Suppressor macrophage treated with lipopolysaccharide for 1 hour (primary cell): ENCODE measurements at places on chromosomes 6 and 20.

DNA sequence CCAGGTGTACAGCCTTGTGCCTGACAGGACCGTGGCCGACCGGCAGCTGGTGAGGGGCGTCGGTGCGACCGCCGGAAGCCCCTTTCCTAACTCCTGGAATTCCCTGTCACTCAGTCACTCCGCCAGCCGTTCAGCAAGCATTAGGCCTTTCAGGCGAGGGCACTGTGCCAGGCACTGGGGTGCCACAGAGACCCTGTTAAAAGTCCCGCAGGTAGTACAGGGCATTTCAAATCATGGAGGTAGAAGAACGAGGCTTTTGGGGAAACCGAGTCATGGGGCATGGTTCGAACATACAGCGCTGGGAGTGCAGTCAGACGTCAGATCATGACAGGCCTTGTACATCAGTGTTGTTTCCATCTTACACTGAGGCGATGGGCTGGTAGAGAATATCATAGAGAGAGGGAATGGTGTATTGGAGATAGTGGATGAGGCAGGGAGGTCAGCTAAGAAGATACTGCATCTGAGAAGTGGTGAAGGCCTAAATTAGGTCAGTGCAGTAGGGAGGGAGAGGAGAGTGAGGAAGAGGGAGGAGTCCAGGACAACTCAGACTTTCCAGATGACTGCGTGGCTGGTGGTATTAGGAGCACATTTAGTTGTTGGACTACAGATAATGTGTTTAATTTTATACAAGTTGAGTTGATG lies 892 bp upstream of the DXO start:
- DNase-seq = peak; percentile 68

DNA sequence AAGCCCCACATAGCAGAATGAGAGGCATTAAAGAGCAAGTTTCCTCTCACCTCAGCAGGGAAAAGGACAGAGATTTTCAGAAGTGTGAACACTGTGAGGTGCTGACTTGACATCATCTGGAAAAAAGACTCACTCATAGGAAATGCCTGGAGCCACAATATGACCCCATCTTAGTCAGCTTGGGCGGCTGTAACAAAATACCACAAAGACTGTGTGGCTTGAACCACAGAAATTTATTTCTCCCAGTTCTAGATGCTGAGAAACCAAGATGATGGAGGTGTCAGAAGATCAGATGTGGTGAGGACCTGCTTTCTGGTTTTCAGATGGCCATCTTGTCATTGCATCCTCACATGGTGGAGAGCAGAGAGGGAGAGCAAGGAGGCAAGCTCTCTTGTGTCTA lies 253.1 kb downstream of the ADGB start:
- DNase-seq = no peak

- peak; percentile 26 for DNase-seq
Observed at GRCh38 chr6:35202066-35202546, 11.7 kb upstream of the SCUBE3 start.

DNA sequence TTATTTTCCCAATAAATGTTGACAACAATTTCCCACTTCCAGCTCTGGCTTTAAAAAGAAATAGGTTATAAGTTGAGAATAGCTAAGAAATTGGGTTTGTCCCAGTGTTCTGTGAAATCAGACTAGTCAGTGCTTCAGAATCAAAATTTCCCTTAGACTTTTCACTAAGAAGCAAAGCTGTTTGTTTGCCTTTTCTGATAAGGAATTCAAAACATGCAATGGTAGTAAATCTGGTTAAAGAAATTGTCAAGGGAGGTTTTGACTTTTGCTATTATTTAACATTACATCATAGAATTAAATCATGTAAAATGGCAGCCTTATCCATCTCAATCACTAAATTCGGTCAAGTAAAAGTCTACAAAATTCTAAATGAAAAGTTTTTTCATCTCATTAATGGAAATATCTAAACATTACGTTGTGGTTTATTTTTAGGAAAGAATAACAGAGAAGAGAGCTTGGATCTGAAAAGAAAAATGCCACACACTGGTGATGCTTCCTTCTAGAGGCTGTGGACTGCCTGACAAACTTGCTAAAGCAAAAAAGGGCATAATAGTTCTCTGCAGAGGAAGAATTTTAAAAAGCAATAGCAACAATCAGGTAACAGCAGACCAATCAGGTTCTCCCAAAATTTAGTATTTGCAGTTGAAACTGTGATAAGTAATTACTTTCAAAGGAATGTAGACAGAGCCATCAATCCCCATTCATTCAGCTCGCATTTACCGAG lies 36.4 kb downstream of the PLAGL1 start:
- DNase-seq = no peak

DNA sequence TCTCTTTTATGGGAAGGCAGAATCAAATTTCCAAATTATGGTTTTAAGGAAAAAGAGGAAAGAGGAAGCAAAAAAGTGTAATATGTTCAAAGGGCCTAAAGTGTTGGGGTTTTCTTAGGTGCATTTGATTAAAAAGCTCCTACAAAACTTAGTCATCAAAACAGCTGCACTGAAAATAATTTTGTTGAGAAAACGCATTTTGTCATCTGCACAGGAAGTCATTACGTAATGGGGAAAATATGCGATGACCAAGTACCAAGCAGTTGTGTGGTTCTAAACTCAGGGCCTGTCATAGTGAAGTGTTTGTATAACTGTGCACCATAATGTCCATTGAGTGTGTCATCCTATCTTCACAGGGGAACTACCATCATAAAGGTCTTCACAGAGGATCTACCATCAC lies 15.6 kb downstream of the HAO1 start:
- DNase-seq = peak; percentile 97

- DNase-seq = peak; percentile 57
Observed at GRCh38 chr6:138716013-138716412, 57.6 kb upstream of the CCDC28A start.

GRCh38 chr20:43731469-43731868 lies 4.7 kb upstream of the GTSF1L start:
- DNase-seq = no peak

GRCh38 chr20:10855778-10856177 lies 182.0 kb upstream of the JAG1 start:
- DNase-seq = no peak

GRCh38 chr20:57450419-57450818 lies 59.2 kb downstream of the RBM38 start:
- peak; percentile 86 for DNase-seq

GRCh38 chr6:3247255-3248146 lies 11.2 kb upstream of the PSMG4 start:
- DNase-seq = no peak

DNA sequence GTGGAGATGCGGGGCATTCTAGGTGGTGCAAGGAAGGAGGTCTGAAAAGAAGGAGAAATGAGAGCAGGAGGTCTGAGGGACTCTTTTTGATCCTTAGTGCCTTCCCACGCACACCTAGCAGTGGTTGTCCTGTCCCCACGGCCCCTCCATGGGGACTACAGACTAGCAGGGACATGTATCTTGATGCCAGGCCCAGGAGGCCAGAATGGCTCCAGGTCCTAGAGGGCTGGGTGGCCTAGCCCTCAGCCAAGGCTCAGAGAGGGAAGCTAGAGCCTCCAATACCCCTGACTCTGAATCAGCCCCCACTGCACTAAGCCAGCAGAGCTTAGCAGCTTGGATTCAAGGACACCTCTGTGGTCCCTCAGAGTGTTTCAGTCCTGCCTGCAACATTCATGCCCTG lies 16.7 kb upstream of the BLCAP start:
- DNase-seq = no peak

DNA sequence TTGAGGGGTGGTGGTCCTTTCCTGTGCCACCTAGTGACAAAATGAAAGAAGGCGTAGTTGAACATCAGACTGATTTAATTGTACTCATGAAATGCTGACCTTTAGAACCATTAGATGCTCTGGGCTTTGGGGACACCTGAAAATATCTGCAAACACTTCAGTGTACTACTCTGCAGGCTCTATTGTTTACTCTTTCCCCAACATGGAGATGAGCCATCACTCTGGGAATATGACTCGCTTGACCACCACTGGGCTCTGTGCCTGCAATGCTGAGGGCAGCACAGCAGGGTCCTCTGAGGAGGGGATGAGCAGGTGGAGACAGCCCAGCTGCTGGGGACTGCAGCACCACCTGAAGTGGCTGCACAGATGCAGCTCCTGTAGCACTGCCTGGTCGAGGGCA lies 74.8 kb upstream of the SLC24A3 start:
- DNase-seq = no peak

- peak; percentile 93 for DNase-seq
Observed at GRCh38 chr20:35305682-35306556, 13.7 kb upstream of the FAM83C start.

- no peak for DNase-seq
Observed at GRCh38 chr6:95232446-95232845, 344.9 kb upstream of the MANEA start.

- DNase-seq = no peak
Observed at GRCh38 chr6:26000366-26001144, 38.0 kb downstream of the TRIM38 start.

GRCh38 chr20:47493175-47493962 lies 8.3 kb upstream of the NCOA3 start:
- DNase-seq = peak; percentile 73

GRCh38 chr20:33408313-33408712 lies 7.0 kb upstream of the CDK5RAP1 start:
- DNase-seq = no peak

GRCh38 chr6:43833223-43833995 lies 63.4 kb downstream of the VEGFA start:
- peak; percentile 46 for DNase-seq

DNA sequence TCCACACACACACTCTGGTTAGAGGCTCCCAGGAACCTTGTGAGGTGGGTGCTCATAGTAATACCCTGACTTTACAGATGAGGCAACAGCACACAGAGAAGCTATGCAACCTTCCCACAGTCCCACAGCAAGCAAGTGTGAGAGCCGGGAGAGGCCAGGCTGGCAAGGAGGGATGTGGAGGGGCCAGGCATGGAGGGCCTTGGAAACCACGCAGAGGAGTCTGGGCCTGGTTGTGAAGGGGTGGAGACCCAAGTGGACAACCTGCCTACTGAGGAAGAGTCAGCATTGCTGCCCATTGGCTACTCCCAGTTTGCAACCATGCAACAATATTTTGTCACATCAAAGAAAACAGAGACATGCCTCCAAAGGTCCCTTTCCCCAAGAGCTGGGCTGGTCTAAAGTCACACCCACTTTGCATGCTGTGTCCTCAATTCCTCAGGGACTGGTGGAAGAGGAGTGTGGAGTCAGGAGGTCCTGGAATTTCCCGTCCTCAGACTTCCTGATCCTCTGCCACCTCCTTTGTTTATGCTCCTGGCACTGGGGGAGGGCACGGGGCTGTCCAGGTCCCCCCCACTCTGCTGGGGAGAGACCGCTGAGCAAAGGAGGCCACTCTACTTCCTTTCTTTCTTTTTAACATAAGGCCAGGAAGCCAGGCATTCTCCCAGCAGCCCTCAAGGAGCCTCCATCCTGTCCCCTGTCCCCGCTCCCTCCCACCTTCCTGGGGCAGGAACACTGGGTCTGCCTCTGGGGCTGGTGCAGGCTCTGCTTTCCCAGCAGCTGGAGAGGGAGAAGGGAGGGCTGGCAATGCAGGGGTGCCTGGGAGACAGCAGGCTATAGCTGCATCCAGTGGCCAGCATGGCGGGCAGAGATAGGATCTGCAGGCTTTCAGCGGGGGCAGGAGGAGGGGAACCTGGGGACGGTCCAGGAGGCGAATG lies 68.3 kb downstream of the NOL4L start:
- DNase-seq = peak; percentile 72

DNA sequence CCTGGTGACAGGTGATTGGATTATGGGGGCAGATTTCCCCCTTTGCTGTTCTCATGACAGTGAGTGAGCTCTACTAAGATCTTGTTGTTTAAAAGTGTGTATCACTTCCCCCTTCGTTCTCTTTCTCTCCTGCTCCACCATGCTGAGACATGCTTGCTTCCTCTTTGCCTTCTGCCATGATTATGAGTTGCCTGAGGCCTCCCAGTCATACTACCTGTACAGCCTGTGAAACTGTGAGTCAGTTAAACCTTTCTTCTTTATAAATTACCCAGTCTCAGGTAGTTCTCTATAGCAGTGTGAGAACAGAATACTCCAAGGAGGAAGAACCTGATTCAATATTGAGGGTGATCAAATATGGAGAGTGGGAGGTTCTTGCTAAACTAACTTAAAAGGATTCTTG lies 724.9 kb downstream of the DOK5 start:
- DNase-seq = no peak

- no peak for DNase-seq
Observed at GRCh38 chr6:9404351-9405146, 969.2 kb upstream of the SLC35B3 start.

GRCh38 chr6:133644548-133644891 lies 244.4 kb upstream of the TCF21 start:
- DNase-seq = no peak

- DNase-seq = no peak
Observed at GRCh38 chr6:53115741-53116140, 32.9 kb downstream of the GCM1 start.

- DNase-seq = no peak
Observed at GRCh38 chr20:9570612-9571011, 56.2 kb downstream of the LAMP5 start.

DNA sequence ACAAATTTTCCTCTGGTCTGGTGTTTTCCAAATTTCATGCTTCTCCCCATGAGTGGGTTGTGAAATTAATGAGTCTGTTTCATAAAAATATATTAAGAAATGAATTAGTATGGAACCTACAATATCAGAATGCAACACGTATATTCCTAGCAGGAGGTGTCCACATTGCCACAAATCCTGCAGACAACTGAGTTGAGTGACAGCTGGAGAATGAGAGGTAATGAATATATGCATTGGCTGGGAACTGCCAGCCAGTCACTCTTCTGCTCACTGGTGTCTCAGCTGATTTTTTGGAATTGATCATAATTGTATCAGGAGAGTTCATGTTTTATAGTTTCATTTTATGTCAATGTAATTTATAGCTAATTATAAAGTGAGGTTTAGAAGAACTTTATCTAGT lies 6.3 kb upstream of the ARFGEF3 start:
- DNase-seq = no peak

DNA sequence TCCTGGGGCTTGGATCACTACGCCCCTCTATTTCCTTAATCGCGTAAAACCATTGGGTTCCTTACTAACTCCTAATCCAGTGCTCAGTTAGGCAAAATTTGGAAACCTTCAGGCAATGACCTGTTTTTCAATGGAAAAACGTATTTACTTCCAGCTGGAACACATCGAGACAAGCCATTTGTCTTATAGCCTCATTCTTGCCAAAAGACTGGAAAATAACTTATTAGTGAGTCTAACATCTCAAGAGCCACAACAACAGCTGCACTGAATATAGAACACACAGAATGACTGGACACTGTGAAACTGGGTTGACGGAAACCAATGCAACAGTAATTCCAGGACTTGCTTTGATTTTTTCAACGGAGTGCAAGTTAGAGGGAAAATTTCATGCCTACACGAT lies 125.2 kb upstream of the MAP3K7 start:
- DNase-seq = no peak

- no peak for DNase-seq
Observed at GRCh38 chr20:62643521-62644043, 1.3 kb downstream of the SLCO4A1 start.

- no peak for DNase-seq
Observed at GRCh38 chr6:44466955-44467354, 79.4 kb downstream of the CDC5L start.

GRCh38 chr20:63733117-63733516 lies 3.3 kb upstream of the LIME1 start:
- no peak for DNase-seq
